T-helper 2 cell treated with Interferon-gamma antibody and Interleukin-4, amounts not matched to agents 5 μg/mL and 100 μg/mL, for 36 hours (primary cell): ENCODE measurements at places on chromosomes 3 and 15.

- no peak for DNase-seq
Observed at GRCh38 chr15:86634146-86634545, 554.5 kb downstream of the AGBL1 start.

GRCh38 chr15:36331531-36332275 is 247.7 kb upstream of the CDIN1 start:
- DNase-seq: no peak

DNA sequence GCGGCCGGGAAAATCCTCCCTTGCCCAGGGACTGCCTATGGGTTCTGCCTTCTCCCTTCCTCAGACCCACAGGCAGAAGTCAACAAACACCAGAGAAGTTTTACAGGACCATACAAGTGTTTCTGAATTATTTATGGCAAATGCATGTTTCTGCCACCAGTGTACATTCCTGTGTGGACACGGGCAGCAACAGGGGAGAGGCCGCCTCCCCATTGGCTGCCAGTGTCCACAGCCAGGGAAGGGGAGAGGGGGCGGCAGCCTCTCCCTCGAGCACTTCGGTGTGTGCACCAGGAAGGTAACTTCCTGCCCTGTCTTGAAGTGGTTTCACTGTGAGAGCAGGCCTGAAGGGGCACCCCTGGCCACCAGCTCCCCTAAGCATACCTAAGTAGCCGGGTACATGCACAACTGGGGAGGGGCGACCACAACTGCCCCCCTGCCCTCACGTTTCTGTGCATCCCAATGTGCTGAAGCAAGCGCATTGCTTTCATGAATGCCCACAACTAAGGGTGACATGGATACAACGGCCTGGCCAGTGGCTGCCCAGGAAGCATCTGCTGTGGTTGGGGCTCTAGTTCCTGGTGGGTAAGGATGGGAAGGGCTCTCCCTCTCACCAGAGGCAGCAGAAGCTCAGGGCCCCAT is 14.8 kb upstream of the SHISA5 start:
- no peak for DNase-seq

DNA sequence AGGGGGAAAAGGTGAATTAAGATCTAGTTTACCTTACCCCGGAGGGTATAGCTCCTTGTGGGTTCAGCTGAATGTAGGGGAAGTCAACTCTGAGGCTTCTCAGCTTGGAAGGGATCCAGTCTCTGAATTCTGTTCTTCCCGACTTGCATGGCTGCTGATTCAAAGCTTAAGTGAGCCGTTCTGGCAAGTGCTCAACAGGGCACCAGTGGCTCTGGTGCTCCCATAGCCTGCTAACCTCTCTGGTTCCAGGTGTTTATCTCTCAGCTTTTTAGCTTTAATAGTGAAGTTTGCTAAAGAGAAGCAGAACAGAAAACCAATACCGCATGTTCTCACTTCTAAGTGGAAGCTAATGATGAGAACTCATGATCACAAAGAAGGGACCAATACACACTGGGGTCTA is 46.3 kb upstream of the RBP1 start:
- no peak for DNase-seq

GRCh38 chr3:121979734-121980449 is 42.2 kb downstream of the ILDR1 start:
- DNase-seq: no peak

DNA sequence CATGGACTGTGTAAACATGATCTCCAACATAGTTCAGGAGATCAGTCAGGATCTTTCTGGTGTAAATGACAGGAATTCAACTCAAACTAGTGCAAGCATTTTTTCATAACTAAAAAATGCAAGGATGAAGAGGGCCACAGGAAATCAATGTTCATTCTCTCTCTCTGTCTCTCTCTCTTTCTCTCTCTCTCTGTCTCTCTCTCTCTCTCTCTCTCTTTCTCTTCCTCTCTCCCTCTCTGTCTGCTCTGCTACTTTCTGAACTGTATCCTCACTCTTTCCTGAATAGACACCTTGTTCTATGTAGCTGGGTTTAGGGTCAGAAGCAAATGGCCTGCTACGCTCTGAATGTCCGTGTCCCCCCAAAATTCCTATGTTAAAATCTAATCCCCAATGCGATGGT is 240.9 kb upstream of the UBE2E2 start:
- no peak for DNase-seq

- DNase-seq: no peak
Observed at GRCh38 chr3:43958005-43958770, 267.4 kb downstream of the ABHD5 start.

GRCh38 chr3:126259411-126260391 is 79.3 kb upstream of the ALDH1L1 start:
- no peak for DNase-seq

DNA sequence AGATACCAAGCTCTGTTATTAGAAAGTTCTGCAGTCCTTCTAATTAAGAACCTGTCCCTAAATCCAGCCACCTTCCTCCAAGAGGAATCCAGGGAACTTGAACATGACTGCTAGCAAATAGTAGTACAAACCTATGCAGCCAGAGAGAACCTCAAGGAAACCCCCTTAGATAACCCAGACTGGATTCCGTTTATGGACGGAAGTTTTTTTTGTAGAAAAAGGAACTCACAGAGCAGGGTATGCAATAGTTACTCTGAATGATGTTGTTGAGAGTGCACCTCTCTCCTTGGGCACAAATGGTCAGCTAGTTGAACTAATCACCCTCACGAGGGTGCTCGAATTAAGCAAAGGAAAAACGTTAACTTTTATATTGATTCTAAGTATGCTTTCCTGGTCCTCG is 40.8 kb downstream of the TM4SF18 start:
- DNase-seq: no peak

DNA sequence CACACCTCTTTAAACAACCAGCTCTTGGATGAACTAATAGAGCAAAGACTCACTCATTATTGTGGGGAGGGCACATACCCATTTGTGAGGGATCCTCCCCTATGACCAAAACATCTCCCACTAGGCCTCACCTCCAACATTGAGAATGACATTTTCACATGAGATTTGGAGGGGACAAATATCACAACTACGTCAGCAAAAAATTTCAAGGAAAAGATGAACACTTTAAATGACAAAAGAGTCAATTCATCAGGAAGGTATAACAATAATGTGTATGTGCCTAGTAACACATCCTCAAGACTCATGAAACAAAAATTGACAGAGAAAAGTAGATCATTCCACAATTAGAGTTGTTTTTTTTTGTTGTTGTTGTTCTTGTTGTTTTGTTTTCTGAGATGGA is 38.4 kb upstream of the CHD2 start:
- DNase-seq: no peak

DNA sequence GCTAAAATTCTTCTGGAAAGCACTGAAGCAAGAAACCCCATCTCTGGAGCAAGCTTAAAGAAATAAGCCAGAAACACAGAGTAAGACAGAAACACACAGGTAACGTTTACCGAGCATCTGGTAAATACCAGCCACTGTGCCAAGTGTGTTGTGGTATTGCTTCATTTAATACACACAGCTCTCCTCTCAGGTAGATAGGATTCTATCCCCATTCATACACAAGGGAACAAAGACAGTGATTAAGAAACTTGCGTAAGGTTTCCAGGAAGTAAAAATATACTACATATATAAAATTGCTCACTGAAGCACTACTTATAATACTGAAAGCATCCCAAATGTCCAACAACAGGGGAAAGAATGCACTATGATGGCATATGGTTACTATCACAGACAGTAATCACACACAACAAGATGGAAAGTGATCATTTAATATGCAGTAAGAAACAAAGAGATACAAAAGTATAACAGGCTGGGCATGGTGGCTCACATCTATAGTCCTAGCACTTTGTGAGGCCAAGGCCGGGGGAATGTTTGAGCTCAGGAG is 27.5 kb downstream of the TAMM41 start:
- no peak for DNase-seq

- DNase-seq: no peak
Observed at GRCh38 chr3:132912416-132912753, 125.8 kb upstream of the TMEM108 start.

GRCh38 chr3:112646623-112647022 is 5.7 kb upstream of the CCDC80 start:
- DNase-seq: no peak

DNA sequence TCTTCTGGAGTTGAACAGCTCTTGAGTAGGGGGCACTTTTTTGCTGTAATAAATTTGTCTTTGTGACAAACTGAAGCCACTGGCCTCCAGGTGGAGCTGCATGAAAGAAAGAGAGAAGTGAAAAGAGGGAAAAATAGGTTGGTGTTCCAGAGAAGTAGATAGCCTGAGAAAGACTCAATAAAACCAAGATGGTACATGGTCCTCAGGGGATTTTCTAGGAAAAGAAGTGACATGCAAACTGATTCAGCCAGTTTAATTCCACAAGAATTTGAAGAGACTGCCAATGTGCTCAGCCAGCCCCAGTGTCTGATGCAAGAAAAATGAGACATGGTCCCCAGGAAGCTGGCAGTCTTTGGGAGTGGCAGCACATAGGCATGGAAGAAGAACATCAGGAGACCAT is 152.7 kb downstream of the CD47 start:
- no peak for DNase-seq

DNA sequence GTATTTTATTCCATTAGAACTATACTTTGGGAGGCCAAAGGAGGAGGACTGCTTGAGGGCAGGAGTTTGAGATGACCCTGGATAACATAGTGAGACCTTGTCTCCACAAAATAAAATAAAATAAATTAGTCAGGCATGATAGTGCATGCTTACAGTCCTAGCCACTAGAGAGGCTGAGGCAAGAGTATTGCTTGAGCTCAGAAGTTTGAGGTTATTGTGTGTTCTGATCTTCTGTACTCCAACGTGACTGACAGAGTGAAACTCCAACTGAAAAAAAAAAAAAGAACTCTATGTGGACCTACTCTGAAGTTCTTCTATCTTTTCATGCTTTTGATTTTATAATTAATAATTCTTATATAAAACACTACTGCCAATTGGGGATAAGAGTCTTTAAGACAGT is 1560.0 kb upstream of the GBE1 start:
- no peak for DNase-seq

- DNase-seq: no peak
Observed at GRCh38 chr3:192706272-192706671, 21.1 kb downstream of the FGF12 start.

DNA sequence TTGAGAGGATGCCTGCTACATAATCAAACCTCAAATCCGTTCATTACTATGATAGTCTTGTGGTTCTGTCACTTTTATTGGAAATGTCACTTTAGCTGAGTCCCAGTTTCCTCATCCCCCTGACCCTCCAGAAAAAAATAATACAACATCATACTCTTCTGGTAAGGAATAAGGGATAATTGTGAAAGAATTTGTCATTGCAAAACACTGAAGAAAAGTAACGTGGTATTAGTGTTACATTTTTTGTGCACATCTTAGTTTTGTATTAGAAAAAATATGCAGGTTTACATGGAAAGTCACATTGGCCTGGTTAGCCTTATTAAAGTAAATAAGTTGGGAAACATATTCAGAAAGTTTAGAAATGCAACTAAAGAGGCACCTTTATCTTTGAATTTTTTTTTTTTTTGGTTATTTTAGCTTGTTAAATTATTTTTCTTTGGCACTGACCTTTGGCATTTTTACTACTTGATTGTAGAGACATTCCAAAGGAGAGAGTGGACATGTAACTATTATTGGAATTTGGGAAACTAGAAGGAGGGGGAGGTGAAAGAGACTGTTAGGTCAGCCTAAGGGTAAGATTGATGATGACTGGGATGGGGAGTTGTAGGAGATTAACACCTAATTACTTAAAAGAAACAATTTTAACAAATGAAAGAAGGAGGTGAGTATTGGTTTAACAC is 462.2 kb upstream of the RARB start:
- no peak for DNase-seq

DNA sequence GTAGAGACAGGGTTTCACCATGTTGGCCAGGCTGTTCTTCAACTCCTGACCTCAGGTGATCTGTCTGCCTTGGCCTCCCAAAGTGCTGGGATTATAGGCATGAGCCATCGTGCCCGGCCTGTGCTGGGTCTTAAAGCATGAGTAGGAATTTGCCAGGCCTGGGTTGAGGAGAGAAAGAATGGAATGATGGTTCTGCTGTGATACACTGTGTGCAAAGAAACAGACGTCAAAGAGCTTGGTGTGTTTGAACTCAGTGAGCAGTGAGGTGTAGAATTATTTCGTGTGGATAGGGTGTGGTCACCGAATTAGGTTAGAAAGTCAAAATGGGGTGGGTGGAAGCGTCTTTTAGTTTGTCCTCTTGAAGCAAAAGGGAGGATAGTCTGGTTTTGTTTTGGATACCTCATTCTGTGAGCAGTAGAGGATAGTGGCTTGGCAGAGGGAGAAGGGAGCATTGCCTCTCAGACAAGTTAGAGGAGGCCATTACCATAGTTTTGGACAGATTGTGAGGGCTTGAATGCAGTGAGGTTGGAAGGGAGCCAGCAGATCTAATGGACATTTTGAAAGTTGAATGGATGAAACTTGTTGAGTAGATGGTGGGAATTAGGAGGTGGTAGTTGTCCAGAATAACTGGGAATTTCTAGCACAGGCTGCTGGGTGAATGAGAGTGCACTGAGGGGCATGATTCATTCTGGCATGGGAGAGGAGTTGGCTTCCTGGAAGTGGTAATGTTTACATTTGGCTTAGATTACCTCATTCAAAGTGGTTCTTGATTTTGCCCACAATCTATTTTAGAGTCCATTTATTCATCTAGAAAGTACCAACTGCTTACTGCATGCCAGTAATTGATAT is 27.2 kb downstream of the AKAP13 start:
- DNase-seq: peak; percentile 35

GRCh38 chr15:61892140-61892539 is 168.1 kb downstream of the VPS13C start:
- no peak for DNase-seq

DNA sequence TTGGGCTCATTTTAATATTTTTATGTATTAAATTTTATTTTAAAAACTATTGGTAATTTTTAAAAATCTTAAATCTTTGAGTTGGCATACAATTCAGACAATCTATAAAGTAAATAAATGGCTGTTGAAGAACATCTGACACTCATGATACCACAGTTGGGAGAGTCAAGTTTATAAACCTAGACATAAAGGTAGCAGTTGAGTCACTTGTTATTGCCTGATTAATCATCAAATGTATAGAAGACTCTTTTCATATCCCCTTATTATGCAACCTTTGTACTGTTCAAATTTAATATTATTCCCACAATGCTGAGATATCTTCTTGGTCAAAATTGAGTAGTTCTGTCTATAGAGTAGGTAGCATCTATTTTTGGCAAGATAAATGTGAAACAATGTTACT is 19.6 kb downstream of the PAQR9 start:
- DNase-seq: no peak

DNA sequence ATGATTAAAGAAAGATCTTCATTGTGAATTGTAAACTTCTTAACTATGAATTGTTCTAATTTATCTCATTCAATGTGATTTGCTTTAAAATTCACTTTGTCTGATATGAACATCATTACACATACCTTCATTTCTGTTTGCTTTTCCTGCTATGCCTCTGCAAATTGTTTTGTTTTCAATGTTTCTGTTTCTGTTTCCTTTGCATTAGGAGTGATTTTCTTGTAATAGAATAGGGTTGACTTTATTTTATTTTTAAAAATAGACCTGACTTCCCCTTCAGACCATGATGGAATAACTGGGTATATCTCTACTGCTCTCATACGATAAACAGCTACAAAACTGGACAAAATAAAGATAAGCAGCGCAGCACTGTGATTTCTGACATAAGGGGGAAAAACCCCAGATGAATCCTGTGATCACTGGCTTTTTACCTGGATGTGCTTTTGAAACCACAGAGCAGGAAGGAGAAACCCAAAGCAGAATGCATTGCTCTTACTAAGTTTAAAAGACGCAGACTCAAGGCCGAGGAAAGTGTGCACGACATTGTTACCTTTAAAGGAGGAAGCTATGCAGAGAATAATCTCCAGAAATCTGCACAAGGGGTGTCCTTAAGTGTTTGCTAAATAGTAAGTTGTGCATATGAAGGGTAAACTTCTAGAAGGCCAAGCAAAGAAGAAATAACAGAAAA is 420.2 kb downstream of the TBC1D5 start:
- no peak for DNase-seq
